Right hindlimb (tissue), 1 donor: ENCODE measurements at places on chromosomes 4 and X.

GRCh38 chr4:159434114-159434870 lies 331.4 kb downstream of the RAPGEF2 start:
- no peak for DNase-seq

GRCh38 chr4:95546221-95546620 lies 2.6 kb downstream of the UNC5C start:
- no peak for DNase-seq

GRCh38 chr4:26060286-26060685 lies 146.3 kb downstream of the SMIM20 start:
- no peak for DNase-seq

DNA sequence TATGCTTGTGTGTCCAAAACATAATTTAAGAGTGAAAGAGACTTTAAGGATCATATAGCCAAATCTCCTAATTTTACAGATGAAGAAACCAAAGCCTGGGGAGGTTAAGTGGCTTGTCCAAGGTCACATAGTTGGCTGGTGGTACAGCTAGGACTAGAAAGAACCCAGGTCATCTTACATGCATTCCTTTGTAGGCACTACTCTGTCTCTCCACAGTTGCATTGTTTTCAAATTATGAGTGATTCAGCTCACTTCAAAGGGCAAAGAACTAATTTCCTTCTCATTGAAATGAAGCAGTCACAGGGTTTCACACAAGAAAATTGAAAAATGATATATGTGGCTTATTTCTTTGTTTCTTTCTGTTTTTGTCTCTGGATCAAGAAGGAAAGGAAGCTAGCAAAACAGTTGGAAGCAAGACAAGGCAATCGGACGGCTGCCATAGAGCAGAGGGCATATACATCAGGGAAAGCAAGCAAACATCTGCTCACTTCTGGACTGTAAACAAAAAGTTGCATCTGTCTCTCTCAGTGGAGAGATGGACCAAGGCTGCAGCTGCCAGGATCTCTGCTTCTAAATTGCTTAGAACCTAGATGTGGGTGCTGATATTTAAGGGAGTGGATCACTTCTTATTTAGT lies 107.5 kb upstream of the AMOT start:
- peak; percentile 13 for DNase-seq

GRCh38 chr4:62601737-62602136 lies 1401.6 kb downstream of the ADGRL3 start:
- no peak for DNase-seq

- no peak for DNase-seq
Observed at GRCh38 chrX:40039887-40040286, 57.9 kb downstream of the BCOR start.

DNA sequence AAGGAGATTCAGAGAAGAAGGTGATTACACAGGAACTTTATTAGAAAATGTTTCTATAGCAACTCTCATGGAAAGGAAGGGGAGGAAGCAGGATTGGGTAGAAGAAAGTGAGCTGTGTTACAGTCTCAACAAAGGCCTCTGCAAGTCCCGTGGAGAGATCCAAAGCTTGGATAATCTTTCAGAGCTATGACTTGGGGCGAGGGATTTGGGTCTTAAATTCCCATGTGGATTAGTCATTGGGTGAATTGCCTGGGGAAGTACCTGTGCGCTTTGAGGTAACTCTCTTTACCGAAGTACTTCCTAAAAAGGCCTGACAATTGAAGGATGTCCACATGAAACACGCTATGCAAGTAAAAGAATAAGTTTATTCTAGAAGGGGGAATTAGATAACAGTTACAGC lies 133.8 kb upstream of the ANKRD50 start:
- DNase-seq = no peak

DNA sequence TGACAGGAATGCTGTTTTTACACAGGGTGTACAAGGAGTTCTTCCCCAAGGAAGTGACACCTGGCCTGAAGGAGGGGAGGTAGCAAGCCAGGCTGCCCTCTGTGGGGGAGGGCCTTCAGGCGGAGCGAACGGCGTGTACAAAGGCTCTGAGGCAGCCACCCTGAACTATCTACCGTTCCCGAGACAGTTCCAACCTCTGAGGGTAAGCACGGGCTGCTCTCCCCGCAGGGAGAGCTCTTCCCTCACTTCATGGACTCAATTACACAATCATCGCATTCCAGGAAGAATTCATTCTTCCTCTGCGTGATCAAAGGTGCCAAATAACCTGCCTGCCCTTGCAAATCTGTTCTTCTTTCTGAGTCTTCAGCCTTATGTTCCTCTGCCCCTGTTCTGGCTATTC lies 4.8 kb downstream of the ELK1 start:
- DNase-seq = no peak

GRCh38 chrX:13074297-13075262 lies 30.2 kb upstream of the FAM9C start:
- DNase-seq = no peak

GRCh38 chr4:182141061-182141460 lies 102.1 kb upstream of the TENM3 start:
- DNase-seq = peak; percentile 41

- DNase-seq = no peak
Observed at GRCh38 chr4:48369248-48369647, 27.9 kb downstream of the SLAIN2 start.

GRCh38 chrX:130704053-130705038 lies 198.7 kb downstream of the ENOX2 start:
- DNase-seq = no peak

GRCh38 chr4:162104459-162105124 lies 59.2 kb downstream of the FSTL5 start:
- no peak for DNase-seq

DNA sequence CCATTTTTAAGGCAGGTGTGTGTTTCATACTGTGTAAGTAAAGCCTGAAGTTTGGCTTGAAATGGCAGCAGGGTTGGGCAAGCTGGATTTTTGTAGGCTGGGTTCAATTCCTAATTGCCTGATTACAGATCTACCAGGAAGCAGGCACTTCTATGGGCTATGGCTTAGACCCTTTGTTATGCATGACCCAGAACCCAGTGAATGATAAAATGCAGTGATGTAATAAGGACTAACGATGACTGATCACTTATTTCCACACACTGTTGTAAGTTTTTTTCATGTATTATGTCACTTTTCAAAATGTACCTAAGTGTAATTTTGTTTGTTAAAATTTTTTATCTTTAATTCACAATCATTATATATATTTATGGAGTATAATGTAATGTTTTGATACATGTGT lies 8.6 kb downstream of the LANCL3 start:
- no peak for DNase-seq

DNA sequence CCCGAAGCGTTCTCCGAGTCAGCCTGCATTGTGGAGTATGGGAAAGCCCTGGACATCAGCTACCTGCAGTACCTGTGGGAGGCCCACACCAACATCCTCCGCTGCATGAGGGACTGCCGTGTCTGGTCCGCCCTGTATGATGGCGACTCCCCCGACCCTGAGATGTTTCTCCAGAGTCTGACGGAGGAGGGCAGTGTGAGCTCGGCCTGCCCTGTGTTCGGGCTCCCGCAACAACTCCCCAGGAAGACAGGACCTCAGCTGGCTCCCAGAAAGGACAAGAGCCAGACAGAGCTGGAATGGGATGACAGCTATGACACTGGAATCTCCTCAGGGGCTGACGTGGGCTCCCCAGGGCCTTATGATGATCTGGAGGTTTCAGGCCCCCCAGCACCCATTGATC lies 111.3 kb downstream of the GATB start:
- no peak for DNase-seq

GRCh38 chr4:567457-568350 lies 8.4 kb downstream of the TMEM271 start:
- DNase-seq = no peak

DNA sequence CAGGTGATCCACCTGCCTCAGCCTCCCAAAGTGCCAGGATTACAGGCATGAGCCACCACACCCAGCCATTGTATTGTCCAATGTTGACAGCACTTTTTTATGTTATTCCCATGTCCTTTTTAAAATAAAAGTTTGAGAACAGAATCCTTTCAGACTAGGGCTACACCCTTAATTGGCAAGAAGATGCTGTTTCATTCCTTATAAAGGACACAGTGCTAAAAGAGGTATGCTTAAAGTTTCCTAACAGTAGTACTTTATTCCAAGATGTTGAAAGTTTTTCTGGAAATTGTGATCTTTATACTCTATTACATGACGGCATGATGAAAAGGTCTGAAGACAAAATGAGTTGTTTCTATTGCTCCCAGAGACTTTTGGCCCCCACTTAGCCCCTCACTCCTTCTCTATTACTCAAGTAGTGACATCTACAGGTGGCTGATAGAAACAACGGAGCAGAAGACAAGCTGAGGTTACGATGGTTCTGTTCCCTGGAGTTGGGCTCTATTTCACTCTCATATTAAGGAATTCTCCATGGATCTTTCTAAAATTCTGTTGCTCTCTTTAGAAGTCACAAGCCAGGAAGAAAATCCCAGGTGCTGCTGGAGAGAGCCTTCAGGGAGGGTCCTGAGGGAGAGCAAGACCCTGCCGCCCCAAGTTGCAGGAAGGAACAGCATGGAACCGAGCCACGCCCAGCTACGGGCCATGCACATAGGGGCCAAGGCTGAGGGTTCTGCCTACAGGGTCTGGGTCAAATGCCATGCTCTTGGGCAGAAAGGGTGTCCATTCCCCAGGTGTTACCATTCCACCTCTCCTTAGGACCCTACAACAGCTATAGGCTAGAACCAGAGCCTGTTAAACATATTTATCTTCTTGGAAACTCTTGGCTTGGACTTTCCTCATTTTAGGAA lies 22.8 kb downstream of the RPL9 start:
- no peak for DNase-seq

GRCh38 chrX:70470850-70471289 lies 26.2 kb downstream of the DLG3 start:
- DNase-seq = no peak

DNA sequence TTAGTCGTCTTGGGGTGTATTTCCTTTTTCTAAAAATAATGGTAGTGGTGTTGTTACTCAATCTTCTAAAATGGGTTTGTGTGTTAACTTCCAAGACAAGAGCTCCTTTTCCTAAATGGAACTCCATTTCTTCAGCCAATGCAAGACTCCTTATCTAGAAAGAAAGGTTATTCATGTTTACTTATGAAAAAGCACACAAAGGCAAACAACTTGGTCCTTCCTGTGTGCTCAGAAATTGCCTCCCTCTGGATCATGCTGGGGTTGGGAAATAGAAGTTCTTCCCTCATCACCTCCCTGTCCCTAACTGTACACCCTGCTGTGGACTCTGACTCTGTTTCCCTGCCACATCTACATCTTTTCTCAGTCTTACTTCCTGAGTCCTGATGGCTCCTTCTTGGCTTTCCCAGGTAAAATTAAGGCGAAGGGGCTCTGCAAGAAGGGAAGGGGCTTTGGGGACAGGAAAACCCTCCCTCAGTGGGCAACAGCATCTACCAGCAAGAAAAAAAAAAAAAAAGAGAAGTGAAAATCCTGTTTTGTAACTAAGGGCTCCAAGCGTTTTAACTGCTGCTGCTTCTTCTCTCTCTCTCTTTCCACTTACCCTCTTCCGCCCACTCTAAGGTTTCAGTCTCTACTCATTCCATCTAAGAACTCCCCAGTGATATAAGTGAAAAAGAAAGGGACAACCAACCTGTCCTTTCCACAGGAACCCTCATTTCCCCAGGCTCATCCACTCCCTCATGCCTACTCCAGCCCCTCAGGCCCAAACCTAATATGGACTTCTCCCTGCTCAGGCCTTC lies 19.8 kb upstream of the TASL start:
- no peak for DNase-seq

- DNase-seq = no peak
Observed at GRCh38 chr4:96016634-96017299, 176.9 kb downstream of the PDHA2 start.

- no peak for DNase-seq
Observed at GRCh38 chrX:71239781-71240180, 14.2 kb downstream of the ZMYM3 start.

DNA sequence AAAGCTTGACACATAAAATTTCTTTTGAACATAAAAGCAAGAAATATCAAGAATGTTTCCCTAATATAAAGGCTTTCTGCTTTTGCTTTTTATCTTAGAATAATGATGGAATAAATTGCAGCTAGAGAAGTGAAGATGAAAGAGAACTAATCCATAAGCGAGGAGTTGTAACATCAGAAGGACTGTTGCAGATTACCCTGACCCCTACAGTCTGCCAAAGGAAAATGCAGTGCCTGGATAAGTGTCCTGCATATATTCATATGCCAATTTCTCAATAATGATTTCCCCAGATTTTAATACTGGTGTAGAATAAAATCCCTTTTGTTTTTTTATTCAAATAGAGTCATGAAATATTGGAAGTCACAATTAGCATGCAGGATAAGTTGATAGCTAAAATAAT lies 115.9 kb downstream of the MAGEC2 start:
- DNase-seq = peak; percentile 15

GRCh38 chrX:77935886-77936285 lies 25.4 kb downstream of the ATP7A start:
- DNase-seq = no peak

- no peak for DNase-seq
Observed at GRCh38 chr4:53459548-53459947, 82.1 kb downstream of the FIP1L1 start.

GRCh38 chr4:62053974-62054373 lies 853.8 kb downstream of the ADGRL3 start:
- no peak for DNase-seq

DNA sequence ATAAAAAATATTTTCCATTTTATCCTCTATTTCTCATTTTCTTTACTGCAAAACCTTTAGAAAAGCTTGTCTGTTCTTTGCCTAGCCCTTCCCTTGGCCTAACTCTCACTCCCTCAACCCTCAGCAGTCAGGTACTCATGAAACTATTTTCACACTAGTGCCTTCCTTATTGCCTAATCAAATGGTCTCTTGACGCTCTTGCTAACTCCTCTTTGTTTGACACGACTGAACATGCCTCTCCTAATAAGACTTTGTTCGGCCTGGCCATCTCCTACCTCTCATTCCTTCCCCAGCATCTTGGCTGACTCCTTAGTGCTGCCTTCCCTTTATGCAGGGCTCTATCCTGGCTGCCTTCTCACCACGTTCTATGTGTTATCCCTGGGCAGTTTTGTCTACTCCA lies 11.1 kb upstream of the LRAT start:
- no peak for DNase-seq

DNA sequence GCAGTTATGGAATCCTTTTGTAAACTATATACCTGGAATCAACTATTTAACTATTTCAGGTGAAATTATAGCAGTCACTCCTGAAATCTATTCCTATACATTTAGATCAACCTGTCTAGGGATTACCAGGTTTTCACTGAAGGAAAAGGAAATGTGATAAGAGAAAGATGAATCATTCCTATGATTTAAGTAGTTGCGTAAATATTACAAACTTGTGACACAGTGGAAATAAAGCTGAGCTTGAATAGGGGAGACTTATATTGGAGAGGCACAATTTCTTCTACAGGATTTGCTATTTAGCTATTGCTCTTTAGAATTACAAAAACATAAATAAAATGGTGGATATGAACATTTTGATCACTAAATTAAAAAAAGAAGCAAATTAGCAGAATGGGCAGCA lies 284.1 kb upstream of the EPHA5 start:
- no peak for DNase-seq

- DNase-seq = no peak
Observed at GRCh38 chr4:92629302-92629701, 325.5 kb downstream of the GRID2 start.

GRCh38 chrX:48747415-48748016 lies 14.0 kb upstream of the GLOD5 start:
- no peak for DNase-seq

GRCh38 chr4:2365054-2365912 lies 53.2 kb downstream of the ZFYVE28 start:
- DNase-seq = no peak
